ENCODE measurements at places on chromosomes 7 and 10.

DNA sequence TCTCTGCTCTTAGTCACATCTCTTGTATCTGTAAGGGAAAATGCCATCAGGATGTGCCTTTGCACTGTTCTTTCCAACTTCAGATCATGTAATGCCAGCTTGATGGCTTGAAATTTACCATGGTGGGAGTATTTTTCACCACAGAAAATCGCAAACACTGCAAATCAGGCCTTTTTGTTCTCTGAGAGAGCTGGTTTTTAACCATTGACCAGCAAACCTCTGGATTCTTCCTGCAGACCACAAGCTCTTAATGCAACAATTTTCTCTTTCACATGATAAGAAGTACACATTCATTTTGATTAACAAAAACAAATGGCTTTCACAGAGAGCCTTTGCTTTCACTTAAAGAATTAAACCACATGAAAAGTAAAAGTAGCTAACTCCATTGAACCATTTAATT, 145.4 kb upstream of the NEBL start:
- no peak for DNase-seq

DNA sequence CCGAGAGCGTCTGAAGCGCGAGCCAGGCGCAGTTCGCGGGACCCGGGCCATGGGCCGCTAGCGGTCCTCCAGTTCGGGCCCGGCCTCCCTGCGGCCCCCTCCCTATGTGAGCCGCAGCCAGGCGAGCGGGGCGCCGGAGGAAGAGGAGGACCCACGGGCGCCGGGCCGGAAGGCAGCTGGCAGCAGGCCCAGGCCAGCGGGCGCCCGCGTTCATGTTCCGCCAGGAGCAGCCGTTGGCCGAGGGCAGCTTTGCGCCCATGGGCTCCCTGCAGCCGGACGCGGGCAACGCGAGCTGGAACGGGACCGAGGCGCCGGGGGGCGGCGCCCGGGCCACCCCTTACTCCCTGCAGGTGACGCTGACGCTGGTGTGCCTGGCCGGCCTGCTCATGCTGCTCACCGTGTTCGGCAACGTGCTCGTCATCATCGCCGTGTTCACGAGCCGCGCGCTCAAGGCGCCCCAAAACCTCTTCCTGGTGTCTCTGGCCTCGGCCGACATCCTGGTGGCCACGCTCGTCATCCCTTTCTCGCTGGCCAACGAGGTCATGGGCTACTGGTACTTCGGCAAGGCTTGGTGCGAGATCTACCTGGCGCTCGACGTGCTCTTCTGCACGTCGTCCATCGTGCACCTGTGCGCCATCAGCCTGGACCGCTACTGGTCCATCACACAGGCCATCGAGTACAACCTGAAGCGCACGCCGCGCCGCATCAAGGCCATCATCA, 1.1 kb downstream of the ADRA2A start:
- no peak for DNase-seq

DNA sequence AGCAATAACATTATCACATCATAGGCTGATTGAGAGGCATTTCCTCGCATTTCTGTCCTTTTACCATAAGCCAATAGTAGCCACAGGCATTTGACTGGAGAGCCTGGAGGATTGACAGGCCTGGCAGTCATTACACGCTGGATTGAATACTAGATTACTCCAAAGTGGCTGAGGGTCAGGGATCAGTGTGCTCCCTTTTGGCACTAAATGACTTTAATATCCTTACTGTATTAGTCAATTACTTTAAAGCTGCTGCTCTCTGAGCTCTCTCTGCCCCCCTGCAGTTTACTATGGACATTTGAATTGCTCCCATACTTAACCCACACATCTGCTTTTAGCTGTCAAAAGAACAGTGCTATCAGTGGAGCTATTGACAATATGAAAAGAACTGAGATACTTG, 302.0 kb downstream of the TFEC start:
- DNase-seq: no peak

- no peak for DNase-seq
Measured at GRCh38 chr7:24715171-24715570, 42.1 kb downstream of the GSDME start.

- no peak for DNase-seq
Measured at GRCh38 chr10:131838966-131839742, 61.7 kb upstream of the PPP2R2D start.

DNA sequence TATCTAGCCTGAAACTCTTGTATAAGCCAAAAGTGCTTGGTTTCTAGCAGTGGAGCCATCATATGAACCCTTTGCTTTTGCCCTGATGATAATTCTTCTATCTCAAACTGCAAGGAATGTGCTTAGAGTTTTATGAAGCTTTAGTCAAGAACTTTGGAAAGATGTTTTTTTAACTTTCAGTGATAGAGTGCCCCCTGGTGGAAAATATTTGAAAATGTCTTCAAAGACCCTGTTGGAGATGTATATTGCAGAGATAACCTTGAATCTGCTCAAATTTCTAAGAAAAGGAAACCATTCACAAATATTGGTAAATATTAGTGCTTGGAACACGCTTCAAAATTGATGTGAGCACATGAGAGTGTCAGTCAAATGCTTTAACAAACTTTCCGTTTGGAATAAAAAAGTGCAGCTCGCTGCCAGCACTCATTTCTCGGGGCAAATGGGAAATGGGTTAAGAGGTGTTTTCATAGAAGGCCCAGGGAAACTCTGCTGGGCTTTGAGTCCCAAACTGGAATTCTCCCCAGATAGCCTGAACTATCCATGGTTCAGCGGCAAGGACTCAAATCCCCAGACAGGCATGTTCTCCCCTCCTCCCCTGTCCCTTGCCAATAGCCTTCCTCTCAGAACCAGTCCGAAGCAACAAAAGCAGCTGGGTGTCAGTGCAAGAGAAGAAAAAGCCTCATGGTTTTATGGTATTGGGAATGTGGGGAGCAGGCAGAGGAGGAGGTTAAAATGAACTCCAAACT, 129.3 kb downstream of the MYOF start:
- DNase-seq: no peak

DNA sequence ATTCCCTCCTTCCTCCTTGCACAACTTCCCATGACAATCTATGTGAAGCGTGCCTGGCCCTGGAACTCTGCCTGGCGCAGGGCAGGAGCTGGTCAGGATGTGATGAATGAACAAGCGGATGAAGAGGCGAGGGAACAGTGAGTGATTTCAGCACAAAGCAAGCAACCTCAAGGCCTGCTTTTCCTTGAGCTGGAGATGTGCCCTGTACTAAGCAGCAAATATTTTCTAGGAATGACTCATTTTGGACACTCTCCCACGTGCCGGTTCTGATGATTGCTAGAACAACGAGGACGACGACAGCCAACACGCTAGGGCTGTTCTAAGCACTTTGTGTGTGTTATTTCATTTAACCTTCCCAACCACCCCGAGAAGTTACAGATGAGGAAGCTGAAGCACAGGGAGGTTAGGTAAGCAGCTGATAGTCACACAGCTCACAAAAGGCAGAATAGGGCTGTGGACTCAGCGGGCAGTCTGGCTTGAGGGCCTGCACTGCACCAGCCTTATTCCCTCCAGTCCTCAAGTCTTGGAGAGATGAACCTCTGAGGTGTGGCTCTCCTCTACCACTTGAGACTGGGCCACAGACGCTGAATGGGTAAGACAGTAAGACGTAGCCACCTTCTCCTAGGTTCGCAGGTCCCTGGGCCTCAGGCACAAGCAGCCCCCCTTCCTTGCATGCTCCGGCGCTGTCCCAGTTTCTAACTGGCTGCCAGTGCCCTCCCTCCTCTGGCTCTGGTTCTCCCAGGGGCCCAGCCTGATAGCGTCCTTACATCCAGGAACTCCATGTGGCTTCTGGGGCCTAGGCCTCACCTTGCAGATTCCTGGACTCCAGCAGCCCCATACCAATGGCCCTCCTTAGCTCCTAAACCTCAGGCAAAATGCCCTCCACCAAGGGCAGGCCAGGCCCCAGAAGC, 59.0 kb downstream of the YKT6 start:
- no peak for DNase-seq

GRCh38 chr10:49412571-49412970, 16.7 kb upstream of the DRGX start:
- DNase-seq: no peak

DNA sequence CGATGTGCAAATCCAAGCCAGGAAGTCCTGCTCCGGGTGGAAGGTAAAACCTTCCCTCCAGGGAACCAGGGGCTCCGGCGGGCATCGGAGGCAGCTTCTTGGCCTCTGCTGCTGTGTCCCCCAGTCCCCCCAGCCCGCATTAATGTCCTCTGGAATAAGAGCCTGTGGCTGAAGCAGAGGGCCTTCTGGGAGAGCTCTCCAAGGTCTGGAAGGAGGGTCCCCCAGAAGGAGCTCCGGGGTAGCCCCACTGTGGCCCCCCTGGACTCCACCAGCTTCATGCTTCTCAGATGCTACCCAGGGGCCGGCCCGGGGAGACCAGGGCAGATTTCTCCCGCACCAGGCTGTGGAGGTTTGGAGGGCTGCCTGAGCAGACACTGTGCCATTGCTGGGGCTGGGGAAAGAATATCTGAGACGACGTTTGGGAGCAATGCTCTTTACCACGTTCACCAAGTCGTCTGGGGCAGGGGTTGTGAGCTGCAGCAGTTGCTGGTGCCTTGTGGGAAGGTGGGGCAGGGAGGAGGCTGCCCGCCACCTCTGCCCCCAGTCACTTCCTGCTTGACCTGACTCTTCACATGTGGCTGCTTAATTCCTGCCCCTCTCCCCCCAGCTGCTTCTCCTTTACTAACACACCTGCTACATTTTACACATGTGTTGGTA, 8.3 kb downstream of the ZNF853 start:
- DNase-seq: no peak

- DNase-seq: no peak
Measured at GRCh38 chr10:95835149-95835860, 72.5 kb upstream of the CC2D2B start.

DNA sequence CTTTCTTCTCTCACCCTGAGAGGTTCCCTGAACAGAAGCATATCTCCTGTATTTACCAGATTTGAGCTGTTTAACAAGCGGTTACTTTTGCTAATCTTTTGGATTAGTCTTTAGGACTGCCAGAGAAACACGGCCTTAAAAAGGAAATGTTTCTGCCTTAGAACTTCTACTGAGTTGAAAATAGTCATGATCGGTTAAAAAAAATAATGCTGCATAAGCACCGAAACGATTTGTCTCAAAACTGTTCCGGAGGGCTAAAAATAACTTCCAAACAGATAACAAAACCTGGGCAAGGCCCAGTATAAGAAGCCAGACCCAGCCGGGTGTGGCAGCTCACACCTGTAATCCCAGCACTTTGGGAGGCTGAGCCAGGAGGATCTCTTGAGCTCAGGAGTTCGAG, 43.3 kb upstream of the CYTH3 start:
- no peak for DNase-seq

- DNase-seq: peak; percentile 39
Measured at GRCh38 chr10:5873515-5873995, 16.1 kb downstream of the ANKRD16 start.

DNA sequence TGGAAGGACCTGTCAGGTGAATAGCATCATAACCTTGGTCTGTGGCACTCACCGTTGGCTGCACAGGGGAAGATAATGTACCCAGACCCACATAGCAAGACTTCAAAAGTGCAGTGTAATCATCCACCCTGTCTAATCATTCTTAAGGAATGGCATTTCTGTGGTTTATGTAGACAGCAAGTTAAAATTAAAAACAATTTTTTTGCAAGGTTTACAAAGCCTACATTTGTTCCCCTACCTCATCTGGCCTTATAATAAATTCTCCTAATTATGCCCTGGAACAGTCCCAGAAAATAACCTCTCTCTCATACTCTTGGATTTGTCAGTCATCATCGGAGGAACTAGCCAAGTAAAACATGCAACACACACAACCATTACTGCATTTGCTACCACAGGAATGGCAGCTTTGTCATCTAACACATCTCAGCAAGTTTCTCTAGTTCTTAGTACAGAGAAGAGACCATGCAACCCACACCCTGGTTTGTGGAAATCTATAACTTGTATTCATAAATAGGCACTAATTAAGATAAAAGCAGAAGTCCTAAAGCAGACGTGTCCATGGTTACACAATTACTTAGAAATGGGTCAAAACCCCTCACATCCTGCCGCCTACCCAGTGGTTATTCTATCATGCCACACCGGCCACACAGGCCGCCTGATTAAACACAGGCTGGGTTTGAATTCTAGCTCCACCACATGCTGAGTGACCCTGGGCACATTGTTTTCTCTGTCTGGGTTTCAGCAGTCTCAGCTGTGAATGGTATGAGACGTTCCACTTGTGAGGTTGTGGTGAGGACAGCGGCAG, 19.1 kb downstream of the ABLIM1 start:
- no peak for DNase-seq

GRCh38 chr10:12902135-12902572, 99.4 kb downstream of the CCDC3 start:
- peak; percentile 44 for DNase-seq

DNA sequence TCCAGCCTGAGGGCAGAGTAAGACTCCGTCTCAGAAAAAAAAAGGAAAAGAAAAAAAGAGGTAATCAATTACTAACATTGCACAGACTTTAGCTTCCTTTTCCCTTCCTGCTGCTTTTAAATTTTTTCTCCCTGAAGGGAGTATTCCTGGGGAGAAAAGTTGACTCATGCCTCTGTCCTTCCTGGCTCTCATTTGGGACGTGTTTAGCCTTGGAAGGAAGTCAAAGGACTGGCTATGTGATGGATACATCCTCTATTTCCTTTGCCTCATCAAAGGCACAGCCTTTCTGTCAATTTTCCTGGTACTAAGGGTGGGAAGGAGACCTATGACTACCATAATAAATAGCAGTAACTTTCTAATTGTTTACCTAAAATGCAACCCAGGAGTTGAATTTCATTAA, 77.6 kb downstream of the ITGA8 start:
- no peak for DNase-seq

GRCh38 chr10:96570511-96570910, 16.3 kb downstream of the TM9SF3 start:
- no peak for DNase-seq

GRCh38 chr7:77338883-77339629, 77.1 kb downstream of the GSAP start:
- no peak for DNase-seq

DNA sequence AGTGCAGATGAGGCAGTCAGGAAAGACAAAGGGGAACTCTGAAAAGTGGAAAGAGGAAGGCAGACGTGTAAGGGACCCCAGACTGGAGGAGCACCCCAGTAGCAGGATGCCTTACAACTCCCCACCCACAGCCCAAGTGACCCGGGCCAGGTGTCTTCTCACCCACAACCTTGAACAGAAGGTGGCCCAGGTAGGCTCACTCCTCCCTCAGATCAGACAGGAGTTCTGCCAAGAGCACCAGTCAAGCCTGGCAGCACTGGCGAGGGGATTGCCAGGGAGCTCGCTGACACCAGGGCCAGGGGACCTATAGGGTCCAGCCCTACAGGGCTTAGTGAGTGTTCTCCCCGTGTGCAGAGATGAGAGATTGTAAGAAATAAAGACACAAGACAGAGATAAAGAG, 27.1 kb upstream of the LMBR1 start:
- DNase-seq: no peak

DNA sequence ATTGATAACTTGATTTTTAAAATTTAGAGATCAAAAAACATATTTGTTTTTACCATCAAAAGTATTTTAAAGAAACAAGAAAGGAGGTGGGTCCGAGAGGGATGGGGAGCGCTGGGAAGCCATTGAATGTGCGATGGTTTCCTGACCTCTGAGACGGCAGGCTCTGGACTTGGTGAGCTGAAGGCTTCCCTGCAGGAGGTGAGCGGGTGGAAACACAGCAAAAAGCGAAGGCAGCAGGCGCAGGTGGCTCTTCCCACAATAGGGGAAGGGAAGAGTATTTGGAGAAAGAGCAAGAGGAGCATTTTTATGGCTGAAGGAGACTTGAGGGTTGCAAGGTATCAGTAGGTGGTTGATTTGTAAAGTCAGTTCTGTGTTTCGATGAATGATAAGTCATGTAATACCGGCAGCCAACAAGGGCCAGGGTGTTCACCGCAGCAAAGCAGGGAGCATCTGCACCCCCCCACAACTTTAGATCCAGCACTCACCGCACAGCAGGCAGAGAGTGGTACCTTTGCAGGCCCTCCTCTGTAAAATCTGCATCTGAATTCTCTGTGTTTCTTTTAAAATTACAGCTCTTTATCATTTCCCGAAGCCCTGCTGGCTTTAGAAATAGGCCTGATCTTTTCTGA, 10.5 kb downstream of the C10orf53 start:
- DNase-seq: no peak

Measured in progenitor cell of endocrine pancreas (in vitro differentiated cells).